ENCODE measurements at places on chromosomes 1 and 21. TPM values are rescaled to one million over a fixed set of nuclear protein-coding genes. Genes with fewer than 3 reads are reported as not detected.

DNA sequence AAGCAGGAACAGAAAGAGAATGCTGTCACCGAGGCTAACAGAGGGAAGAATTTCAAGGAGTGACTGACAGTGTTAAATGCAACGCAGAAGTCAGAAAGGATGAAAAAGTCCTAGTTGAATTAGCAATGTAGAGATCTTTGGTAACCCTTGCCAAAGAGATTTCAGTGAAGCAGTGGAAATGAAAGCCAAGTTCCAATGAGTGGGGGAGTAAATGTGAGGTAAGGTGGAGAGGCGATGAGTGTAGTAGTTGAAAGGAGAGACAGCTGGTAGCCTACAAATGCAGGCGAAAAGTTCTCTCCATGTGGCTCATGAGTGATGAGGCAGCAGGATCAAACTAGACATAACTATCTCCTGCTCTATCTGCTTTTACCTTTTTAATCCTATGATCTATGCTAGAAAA, 74.6 kb upstream of the IPO9 start:
- peaks cover 37% of the 10 kb centered on the region for H3K4me1 ChIP-seq
- no peak overlapping the region for H3K4me3 ChIP-seq
- no peak for DNase-seq
- no peaks in the 10 kb centered on the region for H3K36me3 ChIP-seq
- no peak overlapping the region for H3K27ac ChIP-seq
- no peaks in the 10 kb centered on the region for H3K27me3 ChIP-seq

Gene SLC5A9
- total RNA-seq = 3.0 TPM

Gene LCE1E
- not detected for total RNA-seq

- DNase-seq = no peak
- peaks cover 31% of the 10 kb centered on the region for H3K4me1 ChIP-seq
- H3K27me3 ChIP-seq = no peaks in the 10 kb centered on the region
- H3K27ac ChIP-seq = peak overlapping the region; percentile 22
- no peaks in the 10 kb centered on the region for H3K36me3 ChIP-seq
Measured at GRCh38 chr1:175221557-175222175, 29.1 kb upstream of the KIAA0040 start.

- no peaks in the 10 kb centered on the region for H3K36me3 ChIP-seq
- H3K4me1 ChIP-seq = peaks cover 7% of the 10 kb centered on the region
- no peak overlapping the region for H3K4me3 ChIP-seq
Measured at GRCh38 chr1:62282909-62283755, 36.1 kb downstream of the KANK4 start.

DNA sequence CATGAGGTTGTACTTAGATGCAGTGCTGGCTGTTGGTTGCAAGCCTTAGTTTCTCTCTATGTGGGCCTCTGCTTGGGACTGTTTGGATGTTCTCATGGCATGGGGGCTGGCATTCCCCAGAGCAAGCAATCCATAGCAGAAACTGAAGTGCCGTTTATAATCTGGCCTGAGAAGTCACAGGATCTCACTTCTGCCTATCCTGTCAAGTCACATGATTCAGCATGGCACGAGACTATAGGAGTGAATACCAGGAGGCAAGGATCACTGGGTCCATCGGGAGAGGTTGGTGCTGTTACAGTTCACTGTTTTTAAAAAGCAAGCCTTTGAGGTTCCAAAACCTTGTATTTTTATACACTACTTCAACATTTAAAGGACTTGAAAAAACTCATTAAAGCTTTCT, 16.7 kb downstream of the COLGALT2 start:
- H3K4me3 ChIP-seq = no peak overlapping the region
- H3K36me3 ChIP-seq = no peaks in the 10 kb centered on the region
- H3K27ac ChIP-seq = no peak overlapping the region
- DNase-seq = no peak
- H3K27me3 ChIP-seq = no peaks in the 10 kb centered on the region

GRCh38 chr1:107993920-107994319, 28.9 kb upstream of the VAV3 start:
- H3K4me3 ChIP-seq = no peak overlapping the region
- no peaks in the 10 kb centered on the region for H3K4me1 ChIP-seq

- peak overlapping the region; percentile 76 for H3K27ac ChIP-seq
- H3K27me3 ChIP-seq = peaks cover 16% of the 10 kb centered on the region
- no peaks in the 10 kb centered on the region for H3K36me3 ChIP-seq
- peak overlapping the region; percentile 97 for H3K4me3 ChIP-seq
- peaks cover 30% of the 10 kb centered on the region for H3K4me1 ChIP-seq
Measured at GRCh38 chr1:25619101-25619890, 2.7 kb downstream of the MAN1C1 start.

- DNase-seq = no peak
- H3K27ac ChIP-seq = peak overlapping the region; percentile 29
- H3K4me3 ChIP-seq = no peak overlapping the region
- H3K27me3 ChIP-seq = no peaks in the 10 kb centered on the region
- H3K36me3 ChIP-seq = no peaks in the 10 kb centered on the region
- H3K4me1 ChIP-seq = peaks cover 11% of the 10 kb centered on the region
Measured at GRCh38 chr1:91799159-91799558, 86.8 kb downstream of the TGFBR3 start.

- DNase-seq = peak; percentile 34
- H3K27ac ChIP-seq = peak overlapping the region; percentile 43
- no peaks in the 10 kb centered on the region for H3K4me1 ChIP-seq
- no peaks in the 10 kb centered on the region for H3K36me3 ChIP-seq
- H3K27me3 ChIP-seq = no peaks in the 10 kb centered on the region
Measured at GRCh38 chr1:54436826-54437225, 30.6 kb upstream of the SSBP3 start.

GRCh38 chr1:150259217-150259616, 1.6 kb downstream of the CA14 start:
- no peak overlapping the region for H3K4me3 ChIP-seq
- H3K4me1 ChIP-seq = peaks cover 23% of the 10 kb centered on the region
- H3K27ac ChIP-seq = peak overlapping the region; percentile 31
- peaks cover 4% of the 10 kb centered on the region for H3K27me3 ChIP-seq
- H3K36me3 ChIP-seq = no peaks in the 10 kb centered on the region

Gene LIPI
- total RNA-seq = not detected

- DNase-seq = no peak
- no peaks in the 10 kb centered on the region for H3K27me3 ChIP-seq
- peaks cover 20% of the 10 kb centered on the region for H3K36me3 ChIP-seq
- no peak overlapping the region for H3K27ac ChIP-seq
- no peak overlapping the region for H3K4me3 ChIP-seq
Measured at GRCh38 chr21:46368533-46369285, 44.8 kb downstream of the PCNT start.

GRCh38 chr1:168148916-168149315, 12.2 kb upstream of the GPR161 start:
- H3K36me3 ChIP-seq = no peaks in the 10 kb centered on the region
- H3K27ac ChIP-seq = peak overlapping the region; percentile 67
- H3K27me3 ChIP-seq = no peaks in the 10 kb centered on the region
- no peaks in the 10 kb centered on the region for H3K4me1 ChIP-seq
- no peak overlapping the region for H3K4me3 ChIP-seq

DNA sequence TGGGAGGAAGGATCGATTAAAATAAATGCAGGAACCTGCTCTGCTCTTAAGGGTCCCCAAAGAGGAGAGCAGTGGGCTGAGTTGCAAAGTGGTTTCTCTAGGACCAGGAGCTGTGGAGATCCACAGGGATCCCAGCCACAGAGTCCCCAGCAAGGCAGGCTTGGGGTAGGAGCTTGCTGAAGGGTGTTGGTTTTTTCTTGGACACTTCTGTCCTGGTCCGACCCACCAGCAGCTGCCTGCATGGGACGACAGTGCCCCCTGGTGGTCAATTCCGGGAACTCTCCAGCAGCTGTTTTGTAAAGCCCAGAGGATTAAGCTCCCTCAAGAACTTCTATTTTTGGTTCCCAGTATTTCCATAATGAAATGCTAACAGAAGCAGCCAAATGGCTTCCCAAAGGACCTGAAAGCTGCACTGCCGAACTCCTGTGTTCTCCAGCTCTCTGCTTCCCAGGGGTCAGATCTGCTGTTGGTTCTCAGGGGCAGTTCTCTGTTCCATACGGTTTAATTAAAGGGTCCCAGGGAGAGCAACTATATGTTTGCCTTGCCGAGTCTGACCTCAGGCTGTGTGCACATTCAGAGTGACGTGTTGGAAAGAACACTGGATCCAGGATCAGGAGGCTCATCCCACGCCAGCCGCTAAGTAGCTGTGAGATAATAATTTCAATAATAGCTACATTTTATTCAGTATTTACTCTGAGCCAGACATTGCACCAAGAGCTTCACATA, 23.2 kb downstream of the NENF start:
- DNase-seq = peak; percentile 89
- peaks cover 5% of the 10 kb centered on the region for H3K4me1 ChIP-seq
- H3K36me3 ChIP-seq = no peaks in the 10 kb centered on the region
- peak overlapping the region; percentile 26 for H3K27ac ChIP-seq
- no peaks in the 10 kb centered on the region for H3K27me3 ChIP-seq

- H3K4me3 ChIP-seq = no peak overlapping the region
- H3K4me1 ChIP-seq = no peaks in the 10 kb centered on the region
- DNase-seq = no peak
- no peaks in the 10 kb centered on the region for H3K27me3 ChIP-seq
- H3K36me3 ChIP-seq = no peaks in the 10 kb centered on the region
Measured at GRCh38 chr1:81650776-81651175, 150.0 kb upstream of the ADGRL2 start.

Gene CLDN17
- 3.0 TPM for total RNA-seq

DNA sequence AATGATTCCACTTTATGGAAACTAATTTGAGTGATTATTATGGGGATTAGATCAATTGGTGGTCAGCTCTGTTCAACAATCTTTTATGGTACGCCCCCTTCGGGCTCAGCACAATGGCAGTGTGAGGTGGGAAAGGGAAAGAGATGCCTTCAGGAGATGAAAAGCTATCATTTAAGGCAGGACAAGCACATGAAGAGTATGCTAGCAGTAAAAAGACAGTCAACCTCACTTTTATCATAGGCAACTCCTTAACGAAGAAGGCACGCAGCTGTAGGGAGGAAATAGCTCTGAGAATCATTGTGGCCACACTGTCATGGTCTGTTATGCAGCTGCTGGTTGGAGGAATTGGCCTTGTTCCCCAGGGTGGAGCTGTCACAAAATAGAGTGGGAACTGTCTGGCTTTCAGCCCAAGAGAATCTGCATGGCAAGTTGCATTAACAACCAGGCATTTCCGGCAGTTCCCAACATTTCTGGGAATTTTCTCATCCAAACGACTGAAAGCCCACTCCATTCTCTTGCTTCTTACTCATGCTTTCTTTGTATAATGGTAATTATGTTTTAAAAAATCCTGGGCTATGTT, 54.4 kb upstream of the BCL10 start:
- DNase-seq = no peak
- no peak overlapping the region for H3K4me3 ChIP-seq
- H3K27ac ChIP-seq = peak overlapping the region; percentile 31
- H3K36me3 ChIP-seq = no peaks in the 10 kb centered on the region
- no peaks in the 10 kb centered on the region for H3K27me3 ChIP-seq

Gene MX1
- total RNA-seq = 82.2 TPM

DNA sequence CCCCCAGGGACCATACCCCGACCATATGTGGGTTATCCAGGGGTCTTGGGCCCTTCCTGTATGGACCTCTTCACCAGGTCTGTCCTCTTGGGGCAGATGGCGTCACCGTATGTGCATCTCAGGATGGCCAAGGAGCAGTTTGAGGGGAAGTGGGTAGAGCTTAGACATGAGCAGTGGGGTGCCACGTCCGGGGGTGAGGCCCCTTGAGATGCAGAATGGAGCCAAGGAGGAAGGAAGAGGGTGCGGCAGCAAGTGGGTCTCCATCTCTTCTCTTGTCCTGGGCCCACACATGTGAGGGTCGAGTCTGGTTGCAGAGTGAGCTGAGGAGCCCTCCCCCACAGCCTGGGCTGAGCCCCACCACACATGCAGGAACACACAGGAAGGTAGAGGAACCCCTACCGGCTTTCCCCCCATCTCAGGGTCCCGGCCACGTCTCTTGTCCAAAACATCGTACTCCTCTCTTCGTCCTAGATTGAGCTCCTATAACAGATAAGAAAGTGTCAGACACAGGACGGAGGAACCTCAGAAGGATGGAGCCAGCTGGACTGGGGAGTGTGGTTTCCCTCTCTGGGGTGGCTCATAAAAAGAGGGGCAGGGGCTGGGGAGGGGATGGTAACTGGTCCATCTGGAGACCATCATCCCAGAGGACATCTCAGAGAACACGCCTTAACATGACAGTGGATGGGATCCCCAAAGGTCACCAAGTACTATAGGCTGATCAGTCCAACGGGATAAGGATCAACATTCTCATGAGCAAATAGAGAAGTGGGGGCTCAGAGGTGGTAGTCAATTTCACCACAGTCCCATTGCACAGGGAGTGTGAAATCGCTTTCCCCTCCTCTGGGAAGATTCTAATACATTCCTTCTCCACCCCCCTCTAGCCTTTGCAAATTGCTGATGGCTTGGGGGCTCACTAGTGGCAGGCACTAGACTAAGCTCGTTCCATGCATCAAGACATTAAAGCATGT, 79.9 kb downstream of the CD247 start:
- no peak for DNase-seq
- peaks cover 9% of the 10 kb centered on the region for H3K4me1 ChIP-seq
- no peak overlapping the region for H3K4me3 ChIP-seq

Gene SERTAD4
- 1.6 TPM for total RNA-seq

GRCh38 chr1:156538711-156539440, 33.5 kb downstream of the IQGAP3 start:
- H3K4me1 ChIP-seq = no peaks in the 10 kb centered on the region
- H3K27ac ChIP-seq = no peak overlapping the region
- no peaks in the 10 kb centered on the region for H3K27me3 ChIP-seq

- no peak overlapping the region for H3K27ac ChIP-seq
- H3K4me3 ChIP-seq = no peak overlapping the region
- no peaks in the 10 kb centered on the region for H3K4me1 ChIP-seq
Measured at GRCh38 chr21:37762606-37763005, 153.7 kb downstream of the KCNJ6 start.

Gene DENND2D
- 61.0 TPM for total RNA-seq

GRCh38 chr1:100597784-100598183, 59.8 kb downstream of the GPR88 start:
- no peaks in the 10 kb centered on the region for H3K36me3 ChIP-seq
- no peak overlapping the region for H3K27ac ChIP-seq
- no peaks in the 10 kb centered on the region for H3K4me1 ChIP-seq
- no peaks in the 10 kb centered on the region for H3K27me3 ChIP-seq
- DNase-seq = no peak
- no peak overlapping the region for H3K4me3 ChIP-seq

- H3K36me3 ChIP-seq = no peaks in the 10 kb centered on the region
- DNase-seq = no peak
- no peaks in the 10 kb centered on the region for H3K27me3 ChIP-seq
- H3K4me1 ChIP-seq = no peaks in the 10 kb centered on the region
- no peak overlapping the region for H3K27ac ChIP-seq
- H3K4me3 ChIP-seq = no peak overlapping the region
Measured at GRCh38 chr1:17729248-17729647, 25.9 kb upstream of the ACTL8 start.

DNA sequence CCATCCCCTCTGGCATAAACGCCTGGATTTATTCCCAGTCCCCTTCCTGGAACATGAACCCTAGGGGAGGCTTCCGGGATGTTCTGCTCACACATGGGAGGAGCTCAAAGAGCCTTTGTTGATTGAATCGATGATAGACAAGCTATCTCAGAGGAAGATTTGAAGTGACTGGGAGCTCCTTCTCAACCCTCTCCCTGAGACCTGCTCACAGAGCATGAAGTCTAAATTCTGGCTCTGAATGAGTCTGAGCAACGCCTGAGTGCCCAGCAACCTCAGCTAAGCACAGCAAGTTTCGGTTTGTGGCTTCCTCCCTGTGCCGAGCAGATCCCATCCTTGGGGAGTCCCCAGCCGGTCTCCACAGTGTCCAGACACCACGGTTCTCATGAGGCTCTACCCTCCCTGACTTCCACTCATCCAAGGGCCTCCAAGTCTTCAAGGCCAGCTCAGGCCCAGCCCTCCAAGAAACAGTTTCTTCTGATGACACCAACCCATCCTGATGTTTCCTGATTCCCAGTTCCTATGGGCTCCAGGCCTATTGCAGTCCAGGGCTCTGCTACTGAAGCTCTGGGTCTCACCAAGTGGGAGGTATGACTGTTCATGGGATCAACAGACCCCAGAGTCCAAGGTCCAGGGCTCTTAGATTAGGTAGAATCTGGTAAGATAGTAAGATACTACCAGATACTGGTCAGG, 190.8 kb downstream of the DYRK1A start:
- no peaks in the 10 kb centered on the region for H3K27me3 ChIP-seq
- no peak overlapping the region for H3K27ac ChIP-seq
